ENCODE measurements at places on chromosomes 5 and 9.
A peak's percentile ranks its signal among the peaks of the same experiment; 100 is the strongest.

DNA sequence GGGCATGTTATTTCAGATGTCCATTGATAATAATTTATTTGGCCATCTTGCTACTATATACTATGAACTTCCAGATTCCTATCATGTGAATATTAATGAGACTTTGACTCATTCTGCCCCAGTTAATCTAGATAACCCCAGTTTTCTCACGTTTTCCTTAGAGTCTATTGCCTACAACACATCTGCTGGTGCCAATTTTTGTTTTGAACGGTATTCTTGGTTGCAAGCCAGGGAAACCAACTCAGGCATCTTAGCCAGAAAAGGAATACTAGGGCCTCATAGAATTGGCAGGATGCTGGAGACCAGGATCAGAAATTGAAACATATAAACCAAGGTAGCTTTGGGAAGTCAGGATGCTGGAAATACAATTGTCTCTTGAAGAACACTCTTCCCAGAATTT is 28.0 kb upstream of the NPR3 start:
- no peak for DNase-seq

DNA sequence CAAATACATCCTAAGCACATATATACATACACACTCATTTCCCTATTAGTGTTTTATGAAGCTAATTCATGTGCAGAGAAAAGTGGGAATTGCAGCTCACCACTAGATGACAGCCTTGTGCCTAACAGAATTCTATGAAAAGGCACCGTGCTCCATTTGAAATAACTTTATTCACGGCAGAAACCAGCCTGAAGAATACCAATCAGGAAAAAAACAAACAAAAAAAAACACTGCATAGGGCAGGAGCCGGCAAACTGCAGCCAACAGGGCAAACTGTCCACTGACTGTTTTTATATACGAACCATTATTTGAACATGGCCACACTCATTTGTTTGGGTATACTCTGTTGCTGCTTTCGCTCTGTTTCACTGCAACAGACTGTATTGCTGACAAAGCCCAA is 33.6 kb downstream of the ERMP1 start:
- no peak for DNase-seq

GRCh38 chr5:115374057-115374775 is 77.8 kb upstream of the CCDC112 start:
- DNase-seq = no peak

GRCh38 chr5:157544623-157544989 is 31.0 kb downstream of the ADAM19 start:
- DNase-seq = no peak

DNA sequence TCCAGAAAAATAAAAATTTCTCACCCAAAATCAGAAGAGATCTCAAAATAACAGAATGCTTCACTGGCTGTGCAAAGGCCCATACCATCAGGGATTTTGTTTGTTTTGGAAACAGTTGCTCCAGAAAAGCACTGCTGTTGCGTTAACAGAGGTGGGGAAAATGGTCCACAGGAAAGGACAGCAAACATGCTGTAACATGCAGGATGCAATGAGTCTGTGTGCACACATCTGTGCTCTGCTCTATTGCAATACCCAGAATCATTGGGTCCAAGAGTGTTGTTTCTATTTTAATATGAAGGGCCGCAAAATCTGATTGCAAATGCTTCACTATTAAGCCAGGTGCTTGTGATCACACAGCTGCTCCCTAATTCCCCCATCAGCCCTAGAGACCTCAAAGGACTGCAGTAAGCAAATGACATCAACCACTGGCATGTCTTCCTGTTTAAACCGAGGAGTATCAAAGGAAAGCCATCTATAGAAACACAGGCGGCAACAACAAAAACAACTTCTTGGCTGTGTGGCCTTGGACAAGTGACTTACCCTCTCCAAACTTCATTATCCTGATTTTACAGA is 141.0 kb downstream of the DCP2 start:
- DNase-seq = no peak

- no peak for DNase-seq
Measured at GRCh38 chr5:182126-182525, 9.2 kb upstream of the LRRC14B start.

- no peak for DNase-seq
Measured at GRCh38 chr5:485946-486491, 38.2 kb downstream of the SLC9A3 start.

DNA sequence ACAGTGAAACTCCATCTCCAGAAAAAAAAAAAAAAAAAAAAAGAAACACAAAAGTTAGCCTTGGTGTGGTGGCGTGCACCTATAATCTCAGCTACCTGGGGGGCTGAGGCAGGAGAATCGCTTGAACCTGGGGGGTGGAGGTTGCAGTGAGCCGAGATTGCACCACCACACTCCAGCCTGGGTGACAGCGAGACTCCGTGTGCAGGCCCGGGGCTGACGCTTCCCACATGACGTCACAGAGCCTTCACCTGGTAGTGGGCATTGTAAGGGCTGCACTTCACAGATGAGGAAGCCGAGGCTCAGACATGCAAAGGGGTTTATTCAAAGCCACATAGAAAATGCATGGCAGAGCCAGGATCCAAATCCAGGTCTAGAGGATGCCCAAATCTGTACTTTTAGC is 114.2 kb downstream of the GAPVD1 start:
- DNase-seq = no peak

DNA sequence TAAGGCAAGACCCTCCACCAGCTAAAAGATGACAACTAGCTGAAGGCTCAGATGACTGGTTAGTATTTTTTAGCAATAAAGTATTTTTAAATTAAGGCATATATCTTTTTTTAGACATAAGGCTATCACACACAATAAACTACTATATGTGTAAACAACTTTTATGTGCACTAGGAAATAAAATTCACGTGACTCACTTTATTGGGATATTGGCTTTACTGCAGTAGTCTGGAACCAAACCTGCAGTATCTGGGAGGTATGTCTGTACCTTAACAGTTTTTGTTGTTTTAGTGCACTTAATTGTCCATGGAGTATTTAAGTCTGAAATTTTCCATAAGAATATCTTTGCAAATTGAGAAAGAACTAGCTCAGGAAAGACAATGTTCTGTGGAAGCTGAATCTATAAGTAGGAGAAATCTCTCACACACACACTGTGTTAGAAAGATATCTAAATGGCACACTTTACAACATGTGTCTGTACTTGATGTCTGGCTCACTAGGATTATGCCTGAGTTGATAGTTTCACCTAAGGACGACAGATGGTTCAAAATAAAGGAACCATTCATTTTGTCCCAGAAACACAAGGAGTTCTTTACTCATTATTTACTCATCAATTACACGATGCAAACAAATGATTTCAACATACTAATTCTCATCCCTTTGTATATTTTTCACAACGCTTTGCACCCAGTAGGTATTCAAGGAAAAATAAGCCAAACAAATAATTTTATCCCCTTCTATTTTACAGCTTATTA is 4.6 kb downstream of the RAPGEF6 start:
- DNase-seq = no peak

GRCh38 chr5:71601222-71602026 is 14.3 kb downstream of the MCCC2 start:
- DNase-seq = peak; percentile 36

DNA sequence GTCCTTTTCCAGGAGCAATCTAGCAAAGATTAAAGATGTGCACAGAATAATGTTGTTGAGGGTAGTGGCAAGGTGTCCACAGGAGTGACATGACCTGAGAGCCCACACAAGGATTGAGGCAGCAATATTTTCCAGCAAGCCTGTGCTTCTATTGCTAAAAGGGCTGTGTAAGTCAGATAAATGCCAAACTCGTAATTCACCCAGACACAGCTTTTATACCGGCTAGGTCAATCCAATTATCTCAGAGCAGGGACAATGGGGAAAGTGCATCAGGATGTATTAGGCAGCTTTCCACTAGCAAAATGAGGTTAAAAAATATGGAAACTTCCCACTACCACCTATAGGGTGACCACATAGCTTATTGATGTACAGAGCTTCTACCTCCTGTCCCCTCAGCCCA is 34.8 kb upstream of the RAB3C start:
- DNase-seq = no peak

GRCh38 chr5:122967085-122967484 is 69.4 kb downstream of the PPIC start:
- no peak for DNase-seq

Data from stimulated activated CD4-positive, alpha-beta T cell treated with anti-CD3 and anti-CD28 coated beads, Interleukin-15, amount 100 ng/mL, for 1 hour (primary cell).